ENCODE measurements at places on chromosomes 2 and 18.

- no peak for DNase-seq
Measured at GRCh38 chr2:60490848-60491247, 62.6 kb downstream of the BCL11A start.

DNA sequence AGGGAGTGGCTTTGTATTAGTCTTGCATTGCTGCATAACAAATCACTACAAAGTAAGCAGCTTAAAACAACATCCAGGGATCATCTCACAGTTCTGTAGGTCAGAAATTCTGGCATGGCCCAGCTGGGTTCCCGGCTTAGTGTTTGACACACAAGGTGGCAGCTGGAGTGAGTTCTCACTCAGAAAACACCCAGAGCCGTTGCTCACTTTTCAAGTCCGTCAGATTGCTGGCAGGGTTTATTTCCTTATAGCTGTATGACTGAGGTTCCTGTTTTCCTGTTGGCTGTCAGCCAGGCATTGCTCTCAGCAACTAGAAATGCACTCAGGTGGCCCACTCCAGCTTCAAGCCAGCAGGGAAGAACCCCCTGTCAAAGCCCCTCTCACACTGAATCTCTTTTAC, 324.1 kb downstream of the CCDC178 start:
- no peak for DNase-seq

- DNase-seq = peak; percentile 77
Measured at GRCh38 chr2:207474863-207475485, 54.8 kb upstream of the CREB1 start.

DNA sequence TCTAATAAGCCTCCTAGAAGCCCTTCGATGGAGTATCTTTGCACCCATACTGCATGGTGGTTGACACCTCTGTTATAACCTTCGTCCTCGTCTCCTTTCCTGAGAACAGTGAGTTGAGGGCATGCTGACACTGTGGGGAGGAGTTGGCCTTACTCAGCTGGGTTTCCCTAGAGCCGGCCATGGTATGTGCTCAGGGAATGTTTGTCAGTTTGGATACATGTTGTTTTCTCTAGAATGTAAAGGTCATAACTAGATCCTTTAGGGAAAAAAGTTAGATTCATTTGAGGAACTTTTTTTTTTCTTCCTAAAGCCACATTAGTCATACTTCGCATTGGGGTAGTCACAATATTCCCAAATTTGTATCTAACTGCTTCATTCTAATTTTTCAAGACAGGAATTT, 106.0 kb upstream of the FOSL2 start:
- no peak for DNase-seq

DNA sequence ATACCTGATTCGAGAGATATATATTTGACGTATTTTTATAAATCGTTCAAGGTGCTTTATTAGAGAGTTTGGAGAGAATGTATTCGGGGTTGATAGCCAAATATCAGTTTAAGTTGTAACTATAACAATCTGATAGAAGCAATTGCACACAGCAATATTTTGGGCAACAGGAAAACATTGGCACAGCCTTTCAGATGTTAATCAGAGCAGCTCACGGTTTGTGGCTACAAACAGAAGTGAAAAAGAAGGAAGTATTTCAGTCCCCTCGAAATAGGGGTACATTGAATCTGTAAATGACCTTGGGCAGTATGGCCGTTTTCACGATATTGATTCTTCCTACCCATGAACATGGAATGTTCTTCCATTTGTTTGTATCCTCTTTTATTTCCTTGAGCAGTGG, 20.6 kb downstream of the SERPINB10 start:
- no peak for DNase-seq

DNA sequence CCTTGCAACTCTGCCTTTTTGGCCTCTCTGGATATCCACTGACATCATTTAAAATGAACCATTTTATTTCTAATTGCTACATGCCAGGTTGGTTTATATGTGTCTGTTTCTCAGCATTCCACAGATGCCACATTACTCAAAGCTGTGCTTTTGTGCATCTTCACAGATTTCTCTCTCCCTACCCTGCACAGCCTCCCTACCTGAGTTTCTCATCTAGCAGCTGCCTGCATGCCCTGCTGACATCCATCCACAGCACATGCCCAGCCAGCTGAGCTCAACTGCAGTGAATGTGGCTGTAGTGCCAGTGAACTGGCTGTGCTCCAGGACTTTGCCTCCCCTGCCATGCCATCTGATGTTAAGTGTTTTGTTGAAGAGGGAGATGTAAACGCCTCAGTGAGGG, 44.5 kb downstream of the PKP4 start:
- peak; percentile 87 for DNase-seq

GRCh38 chr2:59173325-59173724, 932.2 kb upstream of the FANCL start:
- DNase-seq = no peak

GRCh38 chr2:52084759-52085158, 1052.8 kb upstream of the NRXN1 start:
- DNase-seq = no peak

DNA sequence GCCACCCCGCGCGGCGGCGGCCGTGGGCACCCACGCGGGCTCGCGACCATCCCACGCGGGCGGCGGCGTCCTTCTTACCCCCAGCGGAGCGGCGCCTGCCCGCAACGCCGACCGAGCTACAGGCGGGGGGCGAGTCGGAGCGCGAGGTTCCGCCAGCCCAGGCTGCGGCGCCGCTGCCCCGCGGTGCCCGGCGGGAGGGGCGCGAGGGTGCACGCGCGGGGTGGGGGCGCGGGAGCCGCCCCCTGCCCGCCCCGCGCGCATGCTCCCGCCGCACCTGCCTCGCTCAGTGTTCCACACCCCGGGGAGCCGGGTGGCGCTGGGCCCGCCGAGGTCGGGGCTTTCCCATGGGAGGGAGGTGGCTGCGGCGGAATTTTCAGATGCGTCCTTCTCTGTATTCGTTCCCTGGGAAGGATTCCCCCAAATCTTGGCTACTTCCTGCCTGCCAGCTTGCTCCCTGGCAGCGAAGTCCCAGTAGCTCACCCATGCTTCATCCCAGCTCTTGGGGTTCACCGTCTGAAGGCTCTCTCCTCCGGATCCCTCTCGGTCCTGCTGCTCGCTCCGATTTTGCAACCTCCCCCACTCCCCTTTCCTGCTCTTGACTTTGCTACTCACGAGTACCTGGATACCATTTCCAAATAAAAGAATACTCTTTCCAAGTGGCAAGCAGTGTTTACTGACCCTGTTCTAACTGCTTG, at the start of gene L3MBTL4:
TSS of gene L3MBTL4 (minus strand) at position 189 of the 695 bp plus-strand sequence. CDS start 103,286 bp downstream, outside the sequence.
- peak; percentile 29 for DNase-seq

- no peak for DNase-seq
Measured at GRCh38 chr2:69634196-69634821, 9.2 kb downstream of the AAK1 start.

GRCh38 chr2:119289093-119289492, 65.5 kb downstream of the STEAP3 start:
- DNase-seq = peak; percentile 42

- DNase-seq = no peak
Measured at GRCh38 chr18:22987547-22988189, 54.5 kb downstream of the RBBP8 start.

- DNase-seq = peak; percentile 51
Measured at GRCh38 chr2:109331896-109332848, 203.2 kb downstream of the SH3RF3 start.

GRCh38 chr18:21996351-21996826, 173.0 kb upstream of the GATA6 start:
- DNase-seq = no peak

- DNase-seq = no peak
Measured at GRCh38 chr18:55083461-55083860, 124.2 kb upstream of the CCDC68 start.

DNA sequence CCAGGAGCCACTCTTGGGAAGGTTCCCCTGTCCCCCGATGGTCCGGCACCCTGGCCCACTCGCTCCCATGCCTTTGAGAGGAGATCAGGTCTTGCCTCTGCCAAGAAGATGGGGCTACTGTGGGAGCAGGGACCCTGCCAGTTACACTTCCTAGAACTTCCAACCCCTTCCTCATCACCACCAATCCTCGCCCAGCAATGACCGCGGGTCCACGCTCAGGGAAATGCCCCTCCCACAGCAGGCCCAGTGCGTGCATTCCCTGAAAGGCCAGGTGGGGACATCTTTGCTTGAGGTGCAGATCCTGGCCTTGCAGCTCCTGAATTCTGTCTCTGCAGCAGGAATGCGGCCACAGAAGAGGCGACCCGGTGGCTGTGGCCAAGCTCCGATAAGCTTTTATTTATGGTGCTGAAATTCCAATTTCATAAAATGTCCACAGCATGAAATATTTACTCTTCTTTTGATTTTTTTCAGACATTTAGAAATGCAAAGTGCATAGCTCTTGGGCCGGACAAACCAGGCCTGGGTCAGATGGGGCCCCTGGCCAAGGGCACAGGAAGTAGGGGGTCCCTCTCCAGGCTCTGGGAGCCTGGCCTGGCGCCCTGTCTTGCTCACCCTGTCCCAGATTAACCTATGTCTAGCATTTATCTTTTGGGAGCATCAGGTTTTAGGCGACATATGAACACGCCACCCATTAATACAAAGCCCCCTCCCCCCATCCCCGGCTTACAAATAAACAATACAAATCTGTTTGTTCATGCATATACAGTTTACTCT, 29.8 kb downstream of the PXDN start:
- no peak for DNase-seq

GRCh38 chr2:40431600-40431955, 20.3 kb downstream of the SLC8A1 start:
- DNase-seq = peak; percentile 79

GRCh38 chr2:230668184-230668938, 44.3 kb upstream of the CAB39 start:
- peak; percentile 72 for DNase-seq

- no peak for DNase-seq
Measured at GRCh38 chr2:205461169-205461568, 221.1 kb upstream of the NRP2 start.

DNA sequence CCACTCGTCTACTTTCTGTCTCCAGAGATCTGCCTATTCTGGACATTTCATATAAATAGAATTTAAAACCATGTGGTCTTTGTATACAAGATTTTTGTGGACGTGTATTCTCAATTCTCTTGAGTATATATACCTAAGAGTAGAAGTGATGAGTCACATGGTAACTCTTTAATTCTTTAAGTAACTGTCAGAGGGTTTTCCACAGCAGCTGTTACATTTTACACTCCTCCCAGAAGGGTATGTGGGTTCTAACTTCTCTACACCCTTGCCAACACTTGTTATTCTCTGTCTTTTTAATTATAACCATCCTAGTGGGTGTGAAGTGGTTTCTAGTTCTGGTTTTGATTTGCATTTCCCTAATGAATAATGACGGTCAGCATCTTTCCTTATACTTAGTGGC, 70.9 kb downstream of the MAP3K20 start:
- DNase-seq = no peak

- DNase-seq = peak; percentile 59
Measured at GRCh38 chr2:9178904-9179571, 27.6 kb upstream of the ASAP2 start.

DNA sequence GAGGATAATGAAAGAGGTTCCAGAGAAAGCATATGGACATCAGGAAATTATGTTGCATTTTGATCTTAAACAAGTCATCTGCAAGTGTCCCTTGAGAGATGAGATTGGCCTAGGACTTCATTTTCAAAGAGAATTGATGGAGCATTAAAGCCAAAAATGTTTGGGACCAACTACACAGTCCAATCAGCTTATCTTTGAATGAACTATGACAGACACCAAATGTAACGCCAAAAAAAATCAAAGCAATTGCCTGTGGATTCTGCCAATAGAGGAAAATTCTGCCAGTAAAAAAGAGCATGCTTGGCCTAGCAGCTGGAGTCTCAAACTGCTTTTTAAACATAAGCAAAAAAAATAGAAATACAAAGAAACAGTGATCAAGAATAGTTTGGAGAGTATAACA, 594.5 kb upstream of the CHAC2 start:
- no peak for DNase-seq

DNA sequence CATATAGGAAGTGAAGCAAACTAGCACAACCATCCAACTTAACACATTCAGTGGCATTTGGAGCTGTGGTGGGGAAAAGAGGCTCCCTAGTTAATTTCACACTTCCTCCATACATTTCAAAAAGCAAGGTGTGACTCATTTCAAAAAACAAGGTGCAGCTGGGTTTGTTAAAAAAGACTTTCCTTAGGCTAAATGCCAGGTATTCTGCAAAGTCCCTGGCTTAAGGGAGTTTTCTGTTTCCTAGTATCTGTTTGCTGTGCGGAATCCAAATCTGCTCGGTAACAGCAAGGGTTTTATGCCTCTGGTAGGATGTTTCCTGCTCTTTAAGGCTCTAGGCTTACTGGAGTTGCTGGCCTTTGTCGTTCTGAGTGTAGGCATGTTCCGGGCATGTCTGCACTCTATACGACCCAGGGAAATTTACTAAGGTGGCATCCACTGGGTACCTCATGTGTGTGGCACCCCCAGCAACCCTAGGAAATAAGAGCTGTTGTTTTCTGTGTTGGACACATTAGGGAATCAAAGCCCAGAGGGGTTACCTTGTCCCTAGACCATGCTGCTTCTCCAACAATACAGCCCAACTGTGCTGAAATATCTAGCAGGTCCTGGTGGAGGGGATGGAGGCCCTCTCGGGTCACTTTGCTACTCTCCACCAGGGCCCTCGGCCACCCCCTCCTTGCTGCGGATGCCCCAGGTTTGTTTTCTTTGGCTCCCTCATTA, 634 bp upstream of the MSGN1 start:
- DNase-seq = no peak

DNA sequence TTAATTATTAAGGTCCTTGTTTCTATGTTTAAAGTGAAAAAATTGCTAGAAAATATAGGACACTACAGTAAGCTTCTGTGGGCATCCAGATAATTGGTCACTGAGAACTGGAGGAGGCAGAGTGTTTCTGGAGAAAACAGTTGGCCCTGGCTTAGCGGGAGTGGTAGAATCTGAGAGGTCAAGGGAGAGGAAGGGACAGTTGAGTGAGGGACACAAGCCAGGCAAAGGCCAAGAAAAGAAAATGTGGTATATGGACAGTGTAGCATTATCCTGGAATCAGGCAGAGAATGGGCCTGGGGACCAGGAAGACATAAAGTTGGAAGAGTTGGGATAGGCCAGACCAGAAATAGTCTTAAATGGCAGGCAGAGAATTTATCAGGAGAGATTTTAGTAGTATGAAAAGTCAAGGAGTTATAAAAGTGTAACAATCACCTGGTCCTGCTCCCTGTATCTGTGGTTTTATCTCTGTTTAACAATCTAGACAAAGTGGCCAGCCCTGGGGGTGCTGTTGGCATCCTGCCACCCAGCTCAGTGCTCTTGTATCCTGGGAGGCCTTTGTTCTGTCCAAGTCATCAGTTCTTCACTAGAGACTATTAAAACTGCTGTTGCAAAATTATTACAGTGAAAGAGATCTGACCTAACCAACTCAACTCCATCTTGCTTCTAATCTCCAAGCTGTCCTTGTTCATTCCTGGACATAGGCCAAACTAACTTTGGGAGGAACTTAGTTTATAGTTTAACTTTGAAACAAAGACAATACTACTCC, 15.4 kb upstream of the MSGN1 start:
- DNase-seq = no peak

DNA sequence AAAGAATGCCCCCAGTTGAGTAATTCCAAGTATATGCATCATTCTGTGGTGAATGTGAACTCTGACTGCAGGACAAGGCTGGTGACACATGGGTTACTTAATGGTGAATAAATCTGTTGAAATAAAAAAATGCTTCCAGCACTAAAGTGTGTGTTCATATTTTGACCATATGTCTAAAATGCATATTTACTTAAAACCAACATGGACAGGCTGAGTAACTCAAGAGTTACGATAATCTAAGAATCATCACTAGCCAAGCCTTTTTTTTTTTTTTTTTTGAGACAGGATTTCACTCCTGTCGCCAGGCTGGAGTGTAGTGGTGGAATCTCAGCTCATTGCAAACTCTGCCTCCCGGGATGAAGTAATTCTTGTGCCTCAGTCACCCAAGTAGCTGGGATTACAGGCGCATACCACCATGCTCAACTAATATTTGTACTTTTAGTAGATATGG, 47.1 kb upstream of the CCBE1 start:
- no peak for DNase-seq
